ENCODE measurements at places on chromosomes 7 and 10.

- DNase-seq = no peak
Measured at GRCh38 chr10:70068925-70069324, 16.3 kb downstream of the MACROH2A2 start.

DNA sequence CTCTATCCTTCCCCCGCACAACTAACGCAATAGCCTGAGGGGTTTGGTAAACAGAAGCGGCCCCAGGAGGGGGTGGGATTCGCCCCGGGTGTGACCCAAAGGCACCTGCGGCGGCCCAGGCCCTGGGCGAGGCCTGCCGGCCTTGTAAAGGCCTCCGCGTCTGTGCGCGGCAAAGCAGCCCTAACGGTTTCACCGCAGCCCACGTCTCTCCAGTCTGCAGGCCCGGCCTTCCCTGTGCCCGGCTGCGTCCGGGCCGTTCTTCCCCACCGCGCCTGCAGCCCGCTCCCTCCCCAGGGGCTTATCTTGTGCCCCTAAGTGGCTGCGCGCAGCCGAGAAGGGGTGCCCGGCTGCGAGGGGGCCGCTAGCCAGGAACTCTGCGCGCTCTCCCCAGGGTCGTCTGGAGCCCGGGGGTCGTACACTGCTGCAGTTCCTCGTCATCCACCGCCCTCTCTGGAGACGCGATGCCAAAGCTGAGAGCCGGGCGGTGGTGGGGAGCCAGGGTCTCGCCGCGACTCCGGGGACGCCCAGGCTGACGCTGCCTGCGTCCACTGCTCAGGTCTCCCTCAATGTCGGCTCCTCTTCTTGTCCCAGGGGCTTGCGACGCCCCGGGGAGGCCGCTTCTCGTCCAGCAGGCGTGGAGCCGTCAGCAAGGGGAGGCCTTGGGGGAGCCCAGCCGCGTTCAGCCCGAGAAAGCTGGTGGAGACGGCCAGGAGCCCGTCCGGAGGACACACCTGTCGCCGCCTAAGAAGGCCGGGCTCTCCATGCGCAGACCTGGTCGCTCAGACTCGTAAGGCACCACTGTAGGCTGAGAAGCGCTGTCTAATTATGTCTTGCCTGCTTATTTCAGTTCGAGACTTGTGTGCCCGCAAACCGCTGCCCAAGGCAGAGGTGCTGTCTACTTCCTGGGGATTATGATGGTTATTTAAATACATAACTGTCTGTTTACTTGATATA is 132.3 kb downstream of the SPAG6 start:
- no peak for DNase-seq

GRCh38 chr10:120684226-120684625 is 166.9 kb upstream of the WDR11 start:
- peak; percentile 43 for DNase-seq

- no peak for DNase-seq
Measured at GRCh38 chr7:10706875-10707493, 266.7 kb upstream of the PHF14 start.

DNA sequence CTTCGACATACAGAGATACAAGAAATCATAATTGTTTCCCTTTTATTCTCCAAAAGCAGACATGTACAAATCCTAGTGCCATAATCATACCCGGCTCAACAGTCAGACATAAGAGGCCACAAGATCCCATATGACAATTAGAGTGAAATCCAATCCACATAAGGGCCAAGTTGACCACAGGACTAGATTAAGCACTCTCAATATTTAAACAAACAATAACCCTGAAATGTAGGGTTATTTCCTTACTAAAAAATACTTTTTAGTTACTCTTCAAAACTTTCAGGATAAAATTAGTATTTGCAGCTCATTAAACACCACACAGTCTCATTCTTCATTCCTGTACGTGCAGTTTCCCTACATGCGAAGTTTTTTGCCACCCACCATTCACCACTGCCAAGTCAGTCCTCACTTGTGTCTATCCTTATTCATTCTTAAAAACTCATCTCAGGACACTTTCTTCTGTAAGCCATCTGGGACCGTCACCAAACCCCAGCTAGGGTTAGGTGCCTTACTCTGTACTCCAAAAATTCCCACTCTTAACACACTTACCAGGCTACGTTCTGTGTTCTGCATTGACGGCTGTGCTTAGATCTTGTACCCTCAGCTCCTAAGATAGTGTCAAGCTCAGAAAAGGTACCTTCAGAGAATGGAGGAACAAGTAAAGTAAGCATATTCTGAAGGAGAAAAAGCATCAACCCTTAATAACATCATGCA is 47.8 kb upstream of the NEBL start:
- DNase-seq = no peak

GRCh38 chr10:114166494-114166893 is 7.5 kb downstream of the CCDC186 start:
- no peak for DNase-seq

DNA sequence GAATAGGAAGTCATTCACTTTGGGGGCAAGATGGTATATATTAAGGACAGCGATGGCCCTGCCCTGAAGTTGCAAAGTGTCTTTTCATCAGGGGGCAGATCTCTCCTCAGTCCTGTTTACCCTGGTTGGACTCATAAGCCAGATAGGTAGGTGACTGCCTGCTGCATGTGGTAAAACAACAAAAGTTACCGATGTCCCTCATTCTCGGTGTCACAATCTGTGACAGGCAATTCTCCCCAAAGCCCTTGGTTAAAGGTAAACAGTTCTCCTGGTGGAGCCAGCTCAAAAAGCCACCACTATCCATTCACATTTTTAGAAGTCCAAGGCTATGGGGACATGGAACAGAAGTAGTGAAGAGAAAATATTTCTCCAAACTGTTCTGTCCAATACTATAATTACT is 9.9 kb upstream of the SLC25A13 start:
- DNase-seq = no peak

- DNase-seq = no peak
Measured at GRCh38 chr10:71622154-71622526, 97.4 kb downstream of the C10orf105 start.

- no peak for DNase-seq
Measured at GRCh38 chr7:155857141-155857540, 44.9 kb upstream of the SHH start.

DNA sequence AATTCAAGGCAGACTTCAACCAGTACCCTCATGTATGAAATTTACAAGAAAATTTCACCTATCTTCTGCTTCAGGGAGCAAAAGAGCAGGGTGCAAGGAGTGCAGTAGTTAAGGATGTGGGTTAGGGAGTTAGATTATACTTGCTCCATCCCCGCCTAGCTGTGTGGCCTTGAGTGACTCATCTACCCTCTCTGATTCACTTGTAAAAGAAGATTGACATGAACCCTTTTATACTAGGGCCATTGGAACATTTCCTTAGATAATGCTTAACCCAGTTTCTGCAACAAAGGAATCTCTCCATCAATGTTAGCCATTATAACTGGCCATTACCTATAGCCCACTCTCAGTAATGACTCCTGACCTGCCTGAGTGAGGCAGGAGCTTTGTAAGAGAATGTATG is 10.2 kb upstream of the HSPA12A start:
- DNase-seq = no peak

DNA sequence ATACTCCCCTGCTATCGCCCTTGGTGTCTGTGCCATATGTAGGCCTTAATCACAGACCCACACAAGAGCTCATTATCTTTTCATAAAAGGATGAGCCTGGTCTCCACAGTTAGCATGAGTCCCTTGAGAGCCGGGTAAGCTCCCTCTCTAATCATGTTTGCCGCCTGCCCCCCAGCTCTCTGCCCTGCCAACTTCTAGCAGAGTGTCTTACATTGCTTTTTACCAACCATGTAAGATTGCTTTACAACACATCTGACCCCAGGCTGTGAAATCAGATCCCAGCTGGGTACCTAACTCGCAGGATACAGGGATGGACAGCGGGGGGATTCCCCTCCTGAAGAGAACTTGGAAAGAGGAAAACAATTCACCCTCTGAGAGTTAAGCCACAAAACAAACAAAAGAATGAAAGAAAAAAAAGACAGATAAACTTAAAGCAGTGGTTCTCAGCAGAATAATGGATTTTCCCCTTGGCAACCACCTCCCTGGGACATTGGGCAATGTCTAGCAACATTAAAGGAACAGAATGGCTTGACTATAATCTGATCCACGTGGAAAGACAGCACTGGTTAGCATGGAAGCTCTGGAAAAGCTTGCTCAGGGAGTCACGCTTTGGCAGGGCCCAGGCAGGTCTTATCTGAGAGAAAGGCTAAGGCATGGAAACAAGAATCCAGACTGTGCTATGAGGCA is 39.4 kb upstream of the ATOH7 start:
- DNase-seq = no peak

DNA sequence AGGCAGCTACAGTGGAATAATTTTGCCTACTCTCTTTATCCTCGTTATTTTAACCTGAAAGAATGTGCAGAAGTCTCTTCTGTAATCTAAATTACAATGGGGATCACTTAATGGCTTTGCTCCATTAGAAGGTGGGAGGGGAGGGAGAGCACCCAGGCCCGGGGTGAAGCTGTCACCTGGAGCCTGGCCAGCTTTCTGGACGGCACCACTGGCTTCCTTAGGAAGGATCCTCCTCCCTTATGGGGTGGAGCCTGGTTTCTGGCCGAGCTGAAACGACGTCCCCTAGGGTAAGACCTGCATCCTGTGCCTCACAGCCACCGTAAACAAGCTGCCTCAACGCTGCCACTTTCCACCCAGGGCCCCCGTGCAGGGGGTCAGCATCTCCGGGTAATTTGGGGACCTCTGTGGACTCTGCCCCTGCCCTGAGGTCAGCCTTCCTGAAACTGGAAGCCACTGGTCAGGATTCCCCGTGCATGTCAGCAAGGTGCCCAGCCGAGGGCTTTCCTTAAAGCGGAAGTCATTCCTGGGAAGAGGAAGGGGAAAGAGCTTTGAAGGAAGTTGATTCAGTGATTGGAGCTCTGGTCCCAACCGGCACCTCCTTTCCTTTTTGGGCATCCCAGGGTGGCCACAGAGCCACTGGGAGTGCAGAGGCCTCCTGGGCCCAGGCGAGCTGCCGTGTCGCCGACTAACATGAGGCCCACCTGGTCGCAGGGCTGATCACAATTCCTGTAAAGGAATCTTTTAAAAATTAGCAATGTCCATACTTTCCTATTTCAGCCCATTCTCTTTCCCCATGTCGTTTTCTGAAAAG is 569.1 kb downstream of the DNAJB6 start:
- no peak for DNase-seq

DNA sequence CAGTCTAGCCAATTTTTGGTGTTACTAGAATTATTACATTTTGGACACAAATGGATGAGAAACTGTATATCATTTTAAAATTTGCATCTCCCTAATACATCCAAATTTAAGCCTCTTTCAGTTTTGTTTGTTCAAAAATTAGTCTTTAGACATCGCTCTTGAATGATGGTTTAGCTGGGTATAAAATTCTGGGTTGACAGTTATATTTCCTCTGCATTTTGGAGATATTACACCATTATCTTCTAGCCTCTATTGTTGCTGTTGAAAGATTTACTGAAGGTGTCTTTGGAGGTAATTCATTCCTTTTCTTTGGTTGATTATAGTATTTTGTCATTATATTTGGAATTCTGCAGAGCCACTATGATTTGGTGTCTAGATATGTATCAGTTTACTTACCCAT is 116.5 kb downstream of the COL26A1 start:
- DNase-seq = no peak
